ENCODE measurements at places on chromosomes 4 and X. TPM values are rescaled to one million over a fixed set of nuclear protein-coding genes. Genes with fewer than 3 reads are reported as not detected.

HOPX gene
- total RNA-seq = 2.7 TPM

ZNF630 gene
- total RNA-seq = 2.5 TPM

GRCh38 chr4:182918791-182919302 lies 1.7 kb upstream of the DCTD start:
- DNase-seq = no peak

DNA sequence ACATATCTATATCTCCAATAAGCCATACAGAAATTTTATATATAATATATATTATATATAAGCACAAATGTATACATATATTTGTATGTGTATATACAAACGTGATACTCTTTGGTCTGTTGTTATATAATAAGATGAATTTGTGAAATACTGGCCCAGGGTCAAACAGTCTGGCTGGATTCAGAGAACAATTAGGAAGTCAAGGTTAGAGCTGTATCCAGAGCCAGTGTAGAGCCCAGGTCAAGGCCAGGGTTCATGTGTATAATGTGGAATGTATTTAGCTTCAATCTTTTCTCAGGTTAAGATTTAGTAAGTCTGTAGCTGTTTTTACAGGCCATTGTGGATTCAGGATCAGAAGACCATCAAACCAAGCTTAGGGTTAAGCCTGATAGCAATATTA lies 3.8 kb upstream of the ENOX2 start:
- no peak for DNase-seq

NDP gene
- total RNA-seq = not detected

GRCh38 chrX:118350706-118351105 lies 4.8 kb downstream of the WDR44 start:
- DNase-seq = no peak

GRCh38 chr4:169259271-169259670 lies 11.5 kb downstream of the SH3RF1 start:
- no peak for DNase-seq

PALLD gene
- 138 TPM for total RNA-seq

DNA sequence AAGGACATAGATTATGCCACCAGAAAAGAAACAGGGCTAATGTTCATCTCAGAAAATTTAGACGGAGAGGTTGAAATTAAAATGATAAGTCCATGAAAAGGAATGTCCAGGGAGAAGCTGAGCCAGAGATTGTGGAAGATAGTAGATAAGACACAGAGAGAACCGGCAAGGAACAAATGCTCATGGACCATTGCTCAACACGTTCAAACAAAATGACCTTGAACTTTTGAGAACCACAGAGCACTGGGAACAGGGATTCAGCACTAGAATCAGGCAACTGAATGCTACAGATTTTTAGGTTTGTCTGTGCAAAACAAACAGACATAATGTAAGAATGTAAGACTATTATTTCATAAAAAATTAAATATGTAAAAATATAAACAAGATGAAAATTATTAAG lies 206.3 kb downstream of the PDGFC start:
- no peak for DNase-seq

DNA sequence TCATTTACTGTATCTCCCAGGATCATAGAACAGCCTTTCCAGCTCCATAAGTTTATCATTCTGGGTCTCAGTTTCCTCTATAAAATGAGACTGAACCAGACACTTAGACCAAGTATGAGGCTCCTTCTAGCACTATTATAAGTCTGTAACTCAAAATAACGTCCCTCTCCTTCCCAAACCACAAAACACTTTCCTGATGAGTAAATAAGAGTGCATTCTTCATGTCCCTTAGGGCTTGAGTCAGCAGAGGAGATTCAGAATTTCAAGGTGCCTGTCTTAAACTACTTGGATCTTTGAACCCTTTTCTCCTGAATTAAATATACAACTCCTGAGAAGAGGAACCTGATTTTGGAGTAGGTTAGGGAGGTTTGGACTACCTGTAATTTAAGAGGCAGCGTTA lies 62.6 kb downstream of the GLRA2 start:
- no peak for DNase-seq

GRCh38 chr4:168221301-168221700 lies 97.3 kb downstream of the DDX60 start:
- DNase-seq = no peak

UCP1 gene
- total RNA-seq = not detected
